IPS DF 19.7 (cell line): ENCODE measurements at places on chromosomes 12 and 14.

- no peak for DNase-seq
Observed at GRCh38 chr12:52362118-52362726, 5.1 kb downstream of the KRT85 start.

- no peak for DNase-seq
Observed at GRCh38 chr14:87679866-87680265, 313.1 kb downstream of the GALC start.

GRCh38 chr12:38892087-38892786 is 13.2 kb downstream of the CPNE8 start:
- DNase-seq, result no peak

GRCh38 chr14:47744155-47744554 is 68.8 kb upstream of the MDGA2 start:
- DNase-seq, result no peak

DNA sequence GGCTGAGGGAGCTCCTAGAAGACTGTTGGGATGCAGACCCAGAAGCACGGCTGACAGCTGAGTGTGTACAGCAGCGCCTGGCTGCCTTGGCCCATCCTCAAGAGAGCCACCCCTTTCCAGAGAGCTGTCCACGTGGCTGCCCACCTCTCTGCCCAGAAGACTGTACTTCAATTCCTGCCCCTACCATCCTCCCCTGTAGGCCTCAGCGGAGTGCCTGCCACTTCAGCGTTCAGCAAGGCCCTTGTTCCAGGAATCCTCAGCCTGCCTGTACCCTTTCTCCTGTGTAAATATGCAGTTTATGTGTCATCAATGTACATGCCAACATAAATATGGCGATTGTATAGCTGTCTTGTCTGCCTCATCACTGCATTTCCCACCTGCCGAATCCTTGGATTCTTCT is 7.5 kb downstream of the AMHR2 start:
- DNase-seq, result no peak

DNA sequence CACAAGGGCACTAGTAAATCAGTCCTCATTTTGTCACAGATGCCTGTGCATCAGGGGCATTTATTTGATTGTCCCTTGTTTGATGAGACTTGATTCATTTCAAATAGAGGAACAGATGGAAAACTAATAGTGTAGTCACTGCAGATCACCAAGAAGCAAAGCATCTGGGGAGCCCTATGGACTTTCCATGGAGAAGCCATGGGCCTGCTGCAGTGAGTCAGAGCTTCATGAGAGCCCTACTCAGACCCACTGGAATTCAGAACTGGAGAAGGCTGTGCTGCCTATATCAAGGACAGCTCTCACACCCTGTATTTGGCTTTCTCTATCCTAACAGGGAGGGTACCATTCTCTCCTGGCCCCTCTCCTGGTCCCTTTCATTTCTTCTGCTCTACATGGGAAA is 126.2 kb downstream of the GRIP1 start:
- DNase-seq, result no peak

GRCh38 chr12:68794653-68795251 is 13.2 kb upstream of the MDM2 start:
- no peak for DNase-seq

DNA sequence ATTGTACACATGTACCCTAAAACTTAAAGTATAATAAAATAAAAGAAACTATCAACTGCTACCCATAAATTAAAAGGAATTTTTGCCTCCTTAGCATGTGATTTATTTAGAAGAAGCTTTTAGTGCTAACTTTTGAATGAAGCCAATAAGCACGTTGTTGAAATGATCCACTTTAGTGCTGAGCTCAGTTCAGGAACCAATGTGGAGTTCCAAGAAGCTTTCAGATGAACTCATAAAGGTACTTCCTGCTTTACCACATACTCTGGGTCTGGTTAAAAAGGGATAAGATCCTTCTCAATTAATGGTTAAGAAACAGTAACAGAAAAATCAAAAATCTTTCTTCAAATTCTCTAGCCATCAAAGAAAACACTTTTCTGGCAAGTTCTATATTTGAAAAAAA is 39.4 kb downstream of the TMTC1 start:
- DNase-seq, result no peak

DNA sequence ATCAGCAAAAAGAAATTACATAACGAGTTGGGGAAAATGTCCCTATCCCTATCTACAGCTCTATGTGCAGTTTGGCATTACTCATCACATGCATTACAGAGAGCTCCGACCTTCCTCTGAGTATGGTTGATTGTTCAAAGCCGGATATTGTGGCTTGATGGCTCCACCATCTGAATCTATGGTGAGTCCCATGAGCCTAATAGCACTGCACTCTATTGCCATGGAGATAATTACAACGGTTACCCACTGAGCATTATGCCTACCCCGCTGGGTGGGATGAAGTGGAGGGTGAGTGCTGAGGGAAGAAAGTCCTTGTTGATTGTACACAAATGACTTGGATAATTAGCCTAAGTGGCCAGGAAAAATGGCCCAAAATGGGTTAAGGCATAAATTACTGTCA is 800.5 kb downstream of the NRXN3 start:
- DNase-seq, result no peak

DNA sequence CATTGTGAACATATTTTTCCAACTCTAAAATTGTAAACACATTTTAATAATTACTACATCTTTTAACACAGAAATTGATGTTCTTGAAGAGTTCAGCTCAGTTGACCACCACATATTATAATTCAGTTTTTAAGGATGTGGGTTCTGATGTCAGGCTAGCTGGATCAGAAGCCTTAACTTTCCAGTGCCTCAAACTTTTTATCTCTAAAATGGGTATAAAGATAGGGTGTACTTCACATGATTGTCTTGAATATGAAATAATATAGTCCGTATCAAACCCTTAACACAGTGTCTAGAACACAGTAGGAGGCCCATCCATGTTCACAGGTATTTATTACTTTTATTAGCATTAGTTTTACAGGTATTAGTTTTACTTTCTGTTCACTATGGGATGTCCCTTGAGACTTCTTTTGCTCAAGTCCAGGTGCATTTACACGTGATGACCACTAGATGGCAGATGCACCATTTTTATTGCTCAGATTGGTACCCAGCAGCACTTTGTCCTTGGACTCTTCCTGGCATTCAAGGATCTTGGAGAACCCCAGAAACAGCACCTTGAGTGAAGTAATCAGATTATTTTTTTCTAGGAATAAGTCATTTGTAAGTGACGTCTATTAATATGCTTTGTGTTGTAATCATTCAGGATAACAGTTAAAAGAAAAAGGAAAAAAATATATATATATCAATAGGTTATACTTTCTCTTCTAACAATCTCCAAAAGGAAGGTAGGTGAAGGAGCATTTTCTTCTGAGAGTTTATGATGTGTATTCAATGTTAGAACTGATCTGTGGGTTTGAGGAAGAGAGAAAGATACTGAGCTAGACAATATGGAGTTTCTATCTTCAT is 580.2 kb downstream of the ETNK1 start:
- DNase-seq, result peak; percentile 15

- no peak for DNase-seq
Observed at GRCh38 chr12:85322715-85323114, 42.7 kb downstream of the ALX1 start.

DNA sequence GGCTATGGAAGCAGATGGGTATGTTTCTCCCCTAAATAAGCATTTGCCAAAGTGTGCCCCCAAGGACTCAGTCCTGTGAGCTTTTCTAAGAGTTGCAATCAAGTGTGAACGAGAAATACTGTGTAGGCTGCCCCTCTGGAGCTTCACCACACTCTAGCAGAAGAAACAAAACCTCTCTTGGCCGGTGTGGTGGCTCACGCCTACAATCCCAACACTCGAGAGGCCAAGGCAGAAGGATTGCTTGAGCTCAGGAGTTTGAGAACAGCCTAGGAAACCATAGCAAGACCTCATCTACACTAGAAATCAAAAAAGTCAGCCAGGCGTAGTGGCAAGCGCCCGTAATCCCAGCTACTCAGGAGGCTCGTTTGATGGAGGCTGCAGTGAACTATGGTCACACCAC is 9.8 kb downstream of the VPS37B start:
- DNase-seq, result no peak

- no peak for DNase-seq
Observed at GRCh38 chr12:4270831-4271716, 2.5 kb upstream of the CCND2 start.

- DNase-seq, result peak; percentile 40
Observed at GRCh38 chr12:98955284-98955683, 310.2 kb downstream of the APAF1 start.

DNA sequence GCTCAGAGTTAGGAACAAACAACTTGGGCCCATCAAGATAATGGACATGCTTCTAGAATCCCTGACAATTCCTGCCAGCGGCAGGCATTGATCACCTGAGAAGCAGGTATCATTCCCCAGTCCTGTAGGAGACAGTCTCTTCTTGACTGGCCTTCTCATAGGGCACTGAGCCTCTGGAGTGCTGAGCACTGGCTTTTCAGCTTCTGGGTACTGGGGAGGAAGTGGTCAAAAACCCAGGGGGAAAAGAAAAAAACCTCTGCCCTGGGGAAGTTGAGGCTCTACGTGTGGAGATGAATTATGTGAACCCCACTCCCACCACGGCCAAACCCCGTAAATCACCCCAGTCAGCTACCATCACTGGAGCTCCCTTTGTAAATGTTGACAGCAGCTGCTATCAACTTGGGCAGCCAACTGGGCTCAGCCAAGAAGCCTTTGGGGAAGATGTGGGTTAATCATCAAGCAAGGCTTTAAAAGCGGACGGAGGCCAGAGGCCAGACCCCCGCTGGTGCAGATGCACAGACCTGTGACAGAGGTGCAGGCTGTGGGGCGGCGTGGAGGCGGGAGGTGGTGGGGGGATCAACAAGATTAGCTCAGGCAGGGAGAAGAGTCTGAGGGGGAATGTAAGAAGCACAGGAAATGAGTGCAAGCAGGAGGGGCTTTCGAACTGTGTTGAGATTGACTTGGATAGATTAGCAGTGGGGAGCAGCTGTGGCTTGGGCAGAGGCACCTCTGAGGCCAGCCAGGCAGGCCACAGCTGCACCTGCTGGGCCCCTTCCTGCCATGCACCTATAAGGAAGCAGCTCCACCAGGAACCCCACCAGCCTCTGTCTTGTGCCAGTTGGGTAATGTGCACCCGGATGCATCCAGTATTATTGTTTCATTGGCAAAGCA is 105.4 kb upstream of the HIF1A start:
- no peak for DNase-seq

GRCh38 chr14:74425525-74426201 is 347 bp downstream of the SYNDIG1L start:
- no peak for DNase-seq

DNA sequence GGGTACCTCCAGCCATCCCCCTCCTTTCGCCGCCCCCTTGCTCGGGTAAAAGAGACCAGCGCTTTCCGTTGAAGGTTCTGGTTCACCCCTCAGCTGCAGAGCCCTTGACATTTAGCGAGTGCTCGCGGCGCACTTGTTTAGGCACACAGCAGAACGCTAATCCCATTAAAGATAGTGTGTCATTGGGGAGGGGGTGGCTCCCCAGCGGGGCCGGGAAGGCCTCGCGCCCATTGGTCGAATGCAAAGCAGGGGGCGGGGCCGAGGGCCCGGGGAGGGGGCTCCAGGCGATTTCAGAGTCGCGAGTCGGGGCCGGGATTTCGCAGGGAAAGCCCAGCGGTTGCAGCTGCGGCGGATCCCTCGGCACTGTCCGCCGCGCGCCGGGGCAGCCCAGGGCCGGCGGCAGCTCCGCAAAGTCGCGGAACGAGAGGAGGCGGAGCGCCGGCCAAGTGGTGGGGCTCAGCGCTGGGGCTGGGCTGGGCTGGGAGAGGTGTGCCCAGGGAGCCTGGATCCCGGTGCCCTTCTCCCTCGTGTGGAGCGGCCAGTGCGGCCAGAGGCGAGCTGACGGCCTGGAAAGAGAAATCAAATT is 122.9 kb downstream of the TSPAN9 start:
- peak; percentile 63 for DNase-seq

GRCh38 chr14:81305743-81306142 is 85.0 kb upstream of the GTF2A1 start:
- DNase-seq, result no peak

- no peak for DNase-seq
Observed at GRCh38 chr12:113796852-113797534, 169.1 kb downstream of the RBM19 start.

GRCh38 chr12:23909551-23909950 is 39.9 kb downstream of the SOX5 start:
- DNase-seq, result no peak

DNA sequence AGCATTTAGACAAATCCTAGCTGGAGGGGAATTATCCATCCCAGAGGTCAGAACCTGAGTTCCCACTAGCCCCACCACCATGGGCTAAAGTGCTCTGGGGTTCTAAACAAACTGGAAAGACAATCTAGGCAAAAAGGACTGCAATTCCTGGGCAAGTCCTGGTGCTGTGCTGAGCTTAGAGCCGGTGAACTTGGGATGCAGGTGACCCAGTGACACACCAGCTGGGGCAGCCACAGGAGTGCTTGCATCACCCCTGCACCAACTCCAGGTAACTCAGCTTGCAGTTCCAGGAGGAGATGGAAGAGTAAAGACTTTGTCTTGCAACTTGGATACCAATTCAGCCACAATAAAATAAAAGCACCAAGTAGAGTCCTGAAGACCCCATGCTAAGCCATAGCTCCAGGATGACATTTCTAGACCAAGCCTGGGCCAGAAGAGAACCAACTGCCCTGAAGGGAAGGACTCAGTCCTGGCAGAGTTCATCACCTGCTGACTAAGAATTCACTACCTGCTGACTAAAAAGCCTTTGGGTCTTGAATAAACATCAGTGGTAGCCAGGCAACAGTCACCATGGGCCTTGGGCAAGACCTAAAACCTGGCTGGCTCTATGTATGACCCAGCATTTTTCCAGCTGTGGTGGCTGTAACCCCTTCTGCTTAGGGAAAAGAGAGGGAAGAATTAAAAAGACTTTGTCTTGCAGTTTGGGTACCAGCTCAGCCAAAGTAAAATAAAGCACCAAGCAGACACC is 223.4 kb upstream of the DIO2 start:
- no peak for DNase-seq

GRCh38 chr12:132352896-132353800 is 23.8 kb upstream of the GALNT9 start:
- no peak for DNase-seq

- DNase-seq, result no peak
Observed at GRCh38 chr12:68580911-68581310, 29.8 kb upstream of the RAP1B start.

DNA sequence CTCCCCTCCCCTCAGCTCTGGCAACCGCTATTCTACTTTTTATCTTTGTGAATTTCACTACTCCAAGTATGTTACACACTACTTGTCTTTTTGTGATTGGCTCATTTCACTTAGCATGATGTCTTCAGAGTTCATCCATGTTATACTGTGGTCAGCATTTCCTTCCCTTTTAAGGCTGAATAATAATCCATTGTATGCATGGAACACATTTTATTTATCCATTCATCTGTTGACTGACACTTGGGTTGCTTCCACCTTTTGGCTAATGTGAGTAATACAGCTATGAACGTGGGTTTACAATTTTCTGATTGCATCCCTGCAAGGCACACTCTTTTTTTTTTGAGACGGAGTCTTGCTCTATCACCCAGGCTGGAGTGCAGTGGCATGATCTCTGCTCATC is 53.0 kb upstream of the FUT8 start:
- DNase-seq, result no peak

DNA sequence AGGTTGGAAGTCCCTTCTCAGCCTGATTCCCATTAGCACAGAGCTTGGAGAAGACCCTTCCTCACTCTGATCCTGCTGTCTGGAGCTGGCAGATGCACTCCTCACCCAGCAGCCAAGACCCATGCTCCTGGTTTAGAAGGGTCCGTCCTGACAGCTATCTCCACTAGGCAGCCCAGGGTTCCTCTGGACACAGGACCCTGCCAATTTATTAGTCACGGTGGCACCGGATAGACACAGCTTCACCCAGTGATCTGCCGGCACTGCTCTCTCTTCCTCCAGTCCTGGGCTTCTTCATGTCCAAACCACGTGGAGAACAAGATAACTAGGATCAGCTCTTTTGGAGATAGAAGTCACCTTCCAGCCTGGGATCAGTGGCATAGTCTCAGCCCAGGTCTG is 26.2 kb upstream of the TCL1B start:
- DNase-seq, result no peak
